Vein endothelial cell (primary cell): ENCODE measurements at places on chromosomes 4 and X. TPM values are rescaled to one million over a fixed set of nuclear protein-coding genes. Genes with fewer than 3 reads are reported as not detected.

The ABCG2 gene
- total RNA-seq = 36.7 and 40.2 TPM in 2 replicates

The VCX2 gene
- total RNA-seq = not detected in 2 replicates

The MTMR8 gene
- 0.65 and 0.86 TPM in 2 replicates for total RNA-seq

The PNMA6A gene
- 0.86 and 1.3 TPM in 2 replicates for total RNA-seq

The TMA16 gene
- total RNA-seq = 36.5 and 36.9 TPM in 2 replicates

The LRCH2 gene
- total RNA-seq = 4.9 and 5.0 TPM in 2 replicates

The TRIM60 gene
- not detected in 2 replicates for total RNA-seq

The ASB5 gene
- total RNA-seq = not detected in 2 replicates

The CENPE gene
- total RNA-seq = 12.7 and 26.0 TPM in 2 replicates

The LETM1 gene
- 96.3 and 100 TPM in 2 replicates for total RNA-seq

The CHRNA9 gene
- total RNA-seq = not detected in 2 replicates
